ENCODE measurements at places on chromosomes 16 and 17. TPM values are rescaled to one million over a fixed set of nuclear protein-coding genes. Genes with fewer than 3 reads are reported as not detected.

The KIF18B gene
- 1.0 TPM for total RNA-seq

The ASGR2 gene
- total RNA-seq = not detected

The FBXO39 gene
- total RNA-seq = under 0.01 TPM

The SCIMP gene
- 2.1 TPM for total RNA-seq

The SPN gene
- total RNA-seq = 1.0 TPM

All from skeletal muscle tissue (tissue), 5 donors.